Activated T-helper 1 cell treated with Interleukin-2 at 50 U/mL for 16 hours (primary cell): ENCODE measurements at places on chromosomes 1 and 21.

- DNase-seq: no peak
Observed at GRCh38 chr1:214719207-214719606, 116.2 kb downstream of the CENPF start.

DNA sequence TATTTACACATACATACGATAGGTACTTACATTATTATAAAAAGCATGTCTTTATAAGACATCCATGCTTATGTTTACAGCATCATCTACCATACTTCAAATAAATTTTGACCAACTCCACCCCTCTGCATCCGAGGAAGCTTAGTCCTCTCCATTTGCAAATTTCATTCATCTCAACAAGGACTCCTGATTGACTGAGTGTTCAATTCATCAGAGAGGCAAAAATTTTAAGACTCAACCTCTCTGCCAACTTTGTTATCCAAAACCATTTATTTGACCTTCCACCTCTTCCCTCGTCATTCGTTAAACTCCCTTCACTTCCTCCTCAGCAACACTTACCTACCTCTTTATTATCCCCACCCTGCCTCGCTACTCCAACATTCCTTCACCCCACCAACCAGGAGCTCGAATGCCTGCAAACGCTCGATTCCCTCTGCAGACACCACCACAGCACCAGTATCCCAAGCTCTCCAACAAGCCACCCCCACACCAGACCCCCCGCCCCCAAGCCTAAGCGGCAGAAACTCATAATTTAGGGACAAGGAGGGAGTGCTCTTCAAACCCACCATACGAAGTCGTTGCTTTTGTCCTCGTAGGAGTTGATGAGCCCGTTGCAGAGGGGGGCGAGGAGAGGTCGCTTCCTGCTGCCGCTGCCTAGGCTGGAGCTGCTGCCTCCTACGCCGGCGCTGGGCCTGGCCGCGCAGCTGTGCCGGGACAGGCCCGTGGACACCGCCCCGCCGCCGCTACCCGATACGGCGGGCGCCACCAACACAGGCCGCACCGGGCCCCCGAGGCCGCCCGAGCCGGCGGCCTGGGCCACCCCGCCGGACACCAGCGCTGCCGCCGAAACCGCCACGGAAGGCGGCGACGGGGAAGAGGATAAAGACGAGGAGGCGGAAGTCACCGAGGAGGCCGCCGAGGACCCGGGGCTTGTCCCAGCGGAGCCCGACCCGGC is 803 bp downstream of the COP1 start:
- DNase-seq: peak; percentile 21

DNA sequence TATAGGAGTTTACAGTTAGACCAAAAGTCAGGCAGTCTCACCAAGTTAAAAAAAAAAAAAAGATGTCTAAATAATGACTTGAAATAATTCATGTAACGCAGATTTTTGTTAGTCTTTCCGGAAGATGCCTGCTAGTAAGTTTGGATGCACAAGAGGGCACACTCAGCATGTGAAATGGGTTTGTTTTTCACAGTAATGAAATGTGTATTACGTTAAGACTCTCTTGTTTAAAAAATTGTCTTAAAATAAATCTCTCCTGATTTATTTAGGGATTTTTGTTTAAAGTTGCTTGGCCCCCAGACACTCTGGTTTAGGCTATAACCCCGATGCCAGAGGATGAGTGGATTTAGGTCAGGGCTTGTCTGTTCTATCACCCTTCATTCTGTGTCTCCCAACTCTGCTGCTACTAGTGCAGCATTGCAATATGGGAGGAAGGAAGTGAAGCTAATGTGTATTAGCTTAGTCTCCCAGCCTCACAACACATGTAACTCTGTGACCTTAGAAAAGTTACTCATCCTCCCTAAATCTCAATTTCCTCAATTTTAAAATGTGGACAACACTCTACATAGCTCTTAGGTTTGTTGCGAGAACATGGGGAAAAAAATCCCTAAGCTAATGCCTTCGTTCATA is 25.7 kb downstream of the CTH start:
- no peak for DNase-seq

GRCh38 chr1:46613661-46614603 is 2.7 kb downstream of the MOB3C start:
- peak; percentile 17 for DNase-seq

DNA sequence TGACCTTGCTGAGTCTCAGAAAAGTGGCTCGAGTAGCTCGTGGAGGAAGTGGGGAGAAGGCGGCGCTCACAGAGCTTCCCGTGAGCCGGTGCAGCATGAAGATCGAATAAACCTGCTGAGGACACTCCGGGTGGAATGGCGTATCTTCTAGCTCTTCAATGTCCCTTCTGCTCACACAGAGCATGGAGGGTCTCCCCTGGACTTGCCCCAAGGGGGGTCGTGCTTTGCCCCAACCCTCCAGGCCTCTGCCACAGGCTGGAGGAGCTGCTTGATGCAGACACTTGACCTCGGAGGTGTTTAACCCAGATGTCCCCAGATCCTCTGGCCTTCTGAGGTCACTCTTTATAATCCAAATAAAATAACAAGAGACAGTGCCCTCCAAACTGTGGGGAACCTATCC is 2.2 kb upstream of the KRTAP10-12 start:
- DNase-seq: no peak

- DNase-seq: no peak
Observed at GRCh38 chr1:8670371-8670818, 147.0 kb downstream of the RERE start.

- no peak for DNase-seq
Observed at GRCh38 chr1:2003541-2004131, at the start of gene CFAP74. Gene CFAP74, minus strand, starts transcription at chr1:2003786. Its CDS starts 12,830 bp downstream, at chr1:1990956.

GRCh38 chr1:43706598-43707189 is 642 bp upstream of the ST3GAL3 start:
- DNase-seq: no peak

- DNase-seq: no peak
Observed at GRCh38 chr21:31497914-31498313, 153.9 kb upstream of the TIAM1 start.

- DNase-seq: no peak
Observed at GRCh38 chr1:236809148-236809547, 14.1 kb downstream of the MTR start.

DNA sequence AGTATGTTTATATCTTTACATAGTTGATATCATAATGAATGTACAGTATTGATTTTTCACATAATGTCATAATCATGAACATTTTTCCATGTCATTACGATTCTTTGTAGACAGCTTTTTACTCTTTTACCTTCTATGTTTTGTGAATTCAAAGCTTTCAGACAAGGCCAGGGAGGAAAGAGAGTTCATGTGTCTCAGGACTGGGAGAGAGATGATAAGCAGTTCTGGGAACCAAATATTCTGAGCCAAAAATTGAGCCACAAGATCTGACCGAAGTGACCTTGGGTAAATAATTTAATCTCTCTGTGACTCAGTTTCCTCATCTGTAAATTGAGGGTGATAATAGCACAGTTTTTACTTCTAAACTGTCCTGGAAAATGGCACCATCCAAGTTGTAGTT is 31.8 kb downstream of the CSF1 start:
- DNase-seq: no peak

DNA sequence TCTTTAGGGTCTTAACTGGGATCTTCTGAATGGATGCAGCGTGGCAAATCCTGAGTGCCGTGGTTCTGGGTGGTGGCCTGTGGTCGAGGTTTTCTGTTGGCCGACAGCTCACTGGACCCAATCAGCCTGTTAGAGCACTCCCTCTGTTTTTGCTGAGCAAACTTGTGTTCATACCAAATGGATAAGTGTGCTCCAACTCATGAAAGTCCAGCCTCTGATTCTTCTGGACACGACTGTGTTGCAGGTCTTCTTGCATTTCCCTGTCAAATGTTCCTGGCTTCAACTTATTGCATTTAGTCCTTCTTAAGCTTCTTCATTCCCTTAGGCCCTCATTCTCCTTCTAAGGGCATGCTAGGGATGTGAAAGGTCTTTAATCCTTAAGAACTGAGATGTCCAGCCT is 63.7 kb downstream of the AJAP1 start:
- no peak for DNase-seq

- no peak for DNase-seq
Observed at GRCh38 chr1:58041621-58042020, 504.9 kb downstream of the OMA1 start.

GRCh38 chr1:77605246-77606026 is 77.0 kb downstream of the ZZZ3 start:
- no peak for DNase-seq

DNA sequence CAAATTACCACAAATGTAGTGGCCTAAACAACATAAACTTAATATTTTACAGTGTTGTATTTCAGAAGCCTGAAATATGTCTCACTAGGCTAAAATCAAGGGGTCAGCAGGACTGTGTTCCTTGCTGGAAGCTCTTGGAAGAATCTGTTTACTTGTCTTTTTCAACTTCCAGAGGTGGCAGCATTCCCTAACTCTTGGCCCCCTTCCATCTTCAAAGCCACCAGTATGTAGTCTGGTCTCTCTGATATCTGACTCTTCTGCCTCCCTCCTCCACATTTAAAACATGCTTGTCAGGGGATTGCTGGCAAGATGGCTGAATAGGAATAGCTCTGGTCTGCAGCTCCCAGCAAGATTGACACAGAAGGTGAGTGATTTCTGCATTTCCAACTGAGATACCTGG is 567.5 kb downstream of the PLA2G4A start:
- no peak for DNase-seq

- DNase-seq: no peak
Observed at GRCh38 chr1:208223136-208223535, 21.0 kb downstream of the PLXNA2 start.

GRCh38 chr1:44539991-44540730 is 134.1 kb downstream of the TMEM53 start:
- DNase-seq: no peak

DNA sequence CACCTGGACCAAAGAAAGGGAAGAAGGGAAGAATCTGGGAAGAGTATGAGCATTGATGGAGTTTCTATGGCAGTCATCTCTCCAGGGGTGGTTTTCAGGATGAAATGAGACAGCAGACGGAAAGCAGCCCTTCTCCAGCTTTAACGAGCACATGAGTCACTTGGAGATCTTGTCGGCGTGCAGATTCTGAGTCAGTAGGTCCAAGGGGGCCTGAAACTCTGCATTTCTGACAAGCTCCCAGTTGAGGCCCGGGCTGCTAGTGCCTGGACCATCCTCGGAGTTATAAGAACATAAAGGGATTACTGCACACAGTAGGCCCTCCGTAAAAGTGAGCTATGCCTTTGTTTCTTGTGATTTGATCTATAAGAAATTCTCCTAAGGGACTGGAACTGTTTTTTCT is 17.6 kb downstream of the HSPG2 start:
- DNase-seq: no peak

DNA sequence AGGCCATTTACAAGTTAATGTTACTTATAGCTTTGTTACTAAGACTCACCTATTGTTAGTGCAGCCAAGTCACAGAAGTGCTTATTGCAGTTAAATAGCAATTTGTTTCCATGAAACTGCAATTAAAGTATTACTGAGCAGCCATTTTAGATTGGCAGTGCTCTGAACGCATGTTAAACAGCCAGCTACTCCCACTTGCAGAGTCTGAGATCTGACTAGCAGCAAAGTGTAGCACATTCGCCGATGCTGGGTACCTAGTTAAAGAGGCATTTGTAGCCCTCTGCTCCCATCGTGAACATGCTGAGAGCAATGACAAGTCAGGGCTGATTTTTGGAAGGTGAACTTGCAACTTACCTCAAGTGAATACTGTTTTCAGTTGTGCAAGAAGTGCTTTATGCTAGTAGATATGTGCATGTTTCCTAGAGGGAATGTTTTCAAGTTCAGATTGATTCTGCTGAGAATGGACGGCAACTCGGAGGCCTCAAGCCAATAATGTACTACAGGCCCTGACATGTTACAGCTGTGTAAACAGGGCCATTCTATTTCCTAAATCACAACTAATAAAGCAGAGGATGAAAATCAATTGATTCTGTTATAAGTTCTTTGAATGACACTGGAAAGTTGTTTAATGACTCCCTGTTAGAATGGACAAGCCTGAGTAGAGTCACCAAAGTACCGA is 19.8 kb downstream of the LMO4 start:
- no peak for DNase-seq

DNA sequence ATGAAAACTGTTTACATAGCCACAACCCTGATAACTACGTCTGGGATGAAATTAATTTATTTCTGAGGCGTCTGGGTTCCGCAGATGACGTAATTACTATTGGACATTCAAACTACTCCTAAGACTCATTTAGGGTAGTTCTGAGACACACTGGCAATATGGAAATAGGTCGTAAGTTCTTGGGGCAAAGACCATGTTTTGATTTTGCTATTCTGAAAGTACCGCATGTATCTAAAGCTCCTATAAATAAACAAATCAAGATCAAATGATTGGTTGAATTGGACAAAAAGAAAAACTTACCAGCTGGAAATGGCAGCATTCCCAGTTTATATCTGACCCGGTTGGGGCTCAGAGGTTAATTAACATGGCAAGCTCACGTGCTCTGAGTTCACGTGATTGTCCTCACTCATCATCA is 74.3 kb downstream of the DHRS3 start:
- no peak for DNase-seq

GRCh38 chr1:155320661-155321617 is at the start of gene RUSC1:
Gene RUSC1, plus strand, starts transcription at chr1:155320894. Its CDS starts 880 bp downstream, at chr1:155321774.
- DNase-seq: peak; percentile 57

GRCh38 chr1:6348511-6349191 is 44.9 kb downstream of the ACOT7 start:
- peak; percentile 46 for DNase-seq

DNA sequence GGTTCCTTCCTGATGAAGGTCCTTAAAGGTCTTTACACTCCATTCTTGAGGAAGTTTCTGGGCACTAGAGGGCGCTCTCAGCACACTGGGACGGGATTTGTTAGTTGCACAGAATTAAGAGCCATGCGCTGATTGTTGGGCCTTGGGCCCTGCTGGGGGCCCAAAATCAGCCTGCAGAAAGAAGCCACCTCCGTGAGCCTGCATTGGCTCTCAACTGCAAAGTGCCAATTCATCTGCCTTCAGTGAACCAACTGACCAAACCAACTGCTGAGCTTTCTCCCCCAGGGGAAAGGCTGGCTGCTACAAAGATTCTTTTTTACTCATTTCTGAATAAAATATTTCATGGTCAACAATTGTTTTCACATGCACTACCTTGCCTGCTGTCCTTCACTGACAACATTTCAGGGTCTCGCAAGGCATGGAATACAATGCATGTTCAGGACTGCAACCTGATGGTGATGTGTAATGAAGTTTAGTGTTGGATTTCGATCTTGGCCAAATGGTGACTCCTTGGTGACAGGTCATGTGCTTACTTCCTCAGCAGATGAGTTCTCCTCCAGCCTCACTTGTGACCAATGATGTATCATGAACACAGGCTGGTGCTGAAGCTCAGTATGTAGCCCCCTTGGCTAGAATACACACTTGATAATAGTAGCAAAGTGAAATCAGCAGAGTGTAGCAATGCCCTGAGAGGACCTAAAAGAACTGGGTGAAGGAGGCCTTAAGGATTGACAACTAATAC is 45.7 kb upstream of the PRDX6 start:
- DNase-seq: peak; percentile 71

DNA sequence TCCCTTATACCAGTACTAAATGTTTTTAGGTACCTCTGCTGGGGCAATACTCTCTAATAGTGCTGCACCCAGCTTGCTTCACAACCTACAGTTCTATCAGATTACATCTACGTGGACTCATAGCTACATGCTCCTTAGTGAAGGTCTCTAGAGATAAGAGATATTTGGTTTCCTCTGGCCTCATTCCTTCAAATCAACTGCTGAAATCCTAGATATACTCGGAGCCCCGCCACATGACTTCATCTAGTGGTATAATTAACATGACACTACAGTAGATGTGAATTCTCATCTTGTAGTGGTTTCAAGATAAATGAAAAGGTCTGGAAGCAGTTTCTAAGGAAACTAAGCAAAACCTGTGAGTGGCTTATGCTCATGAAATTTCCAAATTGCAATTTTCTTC is 115.4 kb downstream of the SMYD2 start:
- no peak for DNase-seq

- DNase-seq: no peak
Observed at GRCh38 chr1:31380181-31380580, 7.3 kb upstream of the FABP3 start.

- no peak for DNase-seq
Observed at GRCh38 chr1:84089867-84090266, 54.2 kb upstream of the PRKACB start.
